ENCODE measurements at places on chromosomes 6 and 20. TPM values are rescaled to one million over a fixed set of nuclear protein-coding genes. Genes with fewer than 3 reads are reported as not detected.
A peak's percentile ranks its signal among the peaks of the same experiment; 100 is the strongest.

Gene PSMF1
- 282 TPM for total RNA-seq

Gene SNAI1
- total RNA-seq = 7.4 TPM

Gene NRN1
- total RNA-seq = 1.1 TPM

Gene SASH1
- 34.3 TPM for total RNA-seq

Gene BMP7
- 10.5 TPM for total RNA-seq

Gene TRIM10
- total RNA-seq = not detected

Gene RFX6
- not detected for total RNA-seq

Gene BHLHE23
- total RNA-seq = not detected

GRCh38 chr20:35319192-35319870 is 27.1 kb upstream of the FAM83C start:
- no peaks in the 10 kb centered on the region for H3K36me3 ChIP-seq
- H3K4me3 ChIP-seq = no peak overlapping the region
- peaks cover 6% of the 10 kb centered on the region for H3K4me1 ChIP-seq

GRCh38 chr6:14697427-14697826 is 548.4 kb upstream of the JARID2 start:
- no peaks in the 10 kb centered on the region for H3K4me1 ChIP-seq
- H3K36me3 ChIP-seq = no peaks in the 10 kb centered on the region
- H3K4me3 ChIP-seq = no peak overlapping the region
- H3K27me3 ChIP-seq = no peaks in the 10 kb centered on the region
- DNase-seq = no peak
- H3K27ac ChIP-seq = no peak overlapping the region

DNA sequence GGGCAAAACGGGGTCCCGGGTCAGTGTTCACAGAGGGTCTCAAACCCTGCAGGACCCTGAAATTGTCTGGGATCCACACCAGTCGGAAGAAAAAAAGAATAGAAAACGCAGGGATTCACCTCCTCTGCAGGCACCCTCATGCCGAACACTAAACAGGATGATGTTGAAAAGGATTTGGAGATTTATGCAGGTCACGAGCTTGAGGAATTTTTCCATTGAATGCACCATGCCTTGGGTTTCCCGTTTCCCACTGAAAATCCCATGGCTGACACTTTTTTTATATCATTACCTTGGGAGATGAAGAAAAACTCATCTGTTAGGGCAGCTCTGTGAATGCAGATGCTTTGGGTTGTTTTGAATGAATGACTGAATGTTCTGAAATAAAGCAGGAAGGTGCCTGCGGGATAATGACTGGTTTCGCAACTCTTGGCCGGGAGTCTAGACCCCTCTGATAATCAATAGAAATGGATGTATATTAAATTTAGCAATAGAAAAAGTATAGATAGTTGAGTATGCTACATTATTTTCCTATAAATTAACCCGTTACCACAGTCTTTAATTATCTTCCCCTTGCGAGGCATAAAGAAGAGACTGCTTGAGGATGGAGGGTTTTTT is 147.5 kb upstream of the AFDN start:
- no peaks in the 10 kb centered on the region for H3K27me3 ChIP-seq
- H3K4me1 ChIP-seq = no peaks in the 10 kb centered on the region
- H3K36me3 ChIP-seq = no peaks in the 10 kb centered on the region
- H3K27ac ChIP-seq = no peak overlapping the region

GRCh38 chr6:3841066-3841454 is 8.1 kb upstream of the FAM50B start:
- no peaks in the 10 kb centered on the region for H3K36me3 ChIP-seq
- no peaks in the 10 kb centered on the region for H3K27me3 ChIP-seq
- DNase-seq = no peak

DNA sequence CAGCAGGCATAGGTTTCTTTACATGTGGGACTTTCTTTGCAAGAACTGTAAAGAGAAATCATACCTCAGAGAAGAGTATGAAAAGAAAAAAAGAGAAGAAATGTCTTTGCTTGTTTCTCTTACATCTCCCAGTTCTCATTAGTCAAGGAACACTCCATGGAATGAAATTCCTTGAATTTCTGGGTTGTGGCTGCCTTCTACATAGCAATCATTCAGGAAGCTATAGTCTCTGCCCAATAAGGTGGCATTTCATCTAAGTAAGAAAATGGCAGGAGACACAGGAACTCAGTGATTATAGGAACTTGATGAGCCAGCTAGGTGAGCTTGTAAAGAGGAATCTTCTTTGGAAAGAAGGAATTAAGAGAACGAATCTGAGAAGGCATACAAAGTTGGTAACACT is 197.0 kb upstream of the FKBP1C start:
- H3K36me3 ChIP-seq = no peaks in the 10 kb centered on the region
- H3K27ac ChIP-seq = no peak overlapping the region
- H3K4me3 ChIP-seq = no peak overlapping the region
- H3K27me3 ChIP-seq = no peaks in the 10 kb centered on the region
- no peak for DNase-seq

DNA sequence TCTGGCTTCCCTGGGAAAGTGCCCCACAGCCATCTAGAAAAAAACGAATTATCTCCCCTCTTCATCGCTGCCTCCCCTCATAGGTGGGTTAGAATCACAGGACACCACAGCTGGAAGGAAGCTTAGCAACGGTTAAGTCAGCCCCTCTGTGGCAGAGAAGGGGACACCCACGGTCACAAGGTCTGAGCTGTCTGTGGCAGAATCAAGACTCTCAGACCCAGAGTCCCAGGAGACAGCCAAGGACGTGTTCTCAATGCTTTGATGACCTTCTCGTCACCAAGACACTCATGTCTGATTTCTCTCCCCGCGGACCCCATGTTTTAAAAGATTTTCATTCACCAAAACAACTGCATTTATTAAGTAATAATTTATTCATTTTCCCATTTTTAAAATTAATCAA is 221.5 kb downstream of the NRN1 start:
- no peak overlapping the region for H3K27ac ChIP-seq
- no peaks in the 10 kb centered on the region for H3K36me3 ChIP-seq
- DNase-seq = no peak
- H3K4me1 ChIP-seq = no peaks in the 10 kb centered on the region
- H3K4me3 ChIP-seq = no peak overlapping the region

GRCh38 chr6:13290335-13290734 is 38.0 kb downstream of the TBC1D7 start:
- no peak overlapping the region for H3K27ac ChIP-seq
- no peaks in the 10 kb centered on the region for H3K4me1 ChIP-seq
- DNase-seq = no peak
- H3K27me3 ChIP-seq = no peaks in the 10 kb centered on the region

- H3K27ac ChIP-seq = no peak overlapping the region
- no peak overlapping the region for H3K4me3 ChIP-seq
- H3K36me3 ChIP-seq = no peaks in the 10 kb centered on the region
- no peaks in the 10 kb centered on the region for H3K27me3 ChIP-seq
These were observed 99.7 kb downstream of the TMEM170B start for GRCh38 chr6:11637266-11637665.

DNA sequence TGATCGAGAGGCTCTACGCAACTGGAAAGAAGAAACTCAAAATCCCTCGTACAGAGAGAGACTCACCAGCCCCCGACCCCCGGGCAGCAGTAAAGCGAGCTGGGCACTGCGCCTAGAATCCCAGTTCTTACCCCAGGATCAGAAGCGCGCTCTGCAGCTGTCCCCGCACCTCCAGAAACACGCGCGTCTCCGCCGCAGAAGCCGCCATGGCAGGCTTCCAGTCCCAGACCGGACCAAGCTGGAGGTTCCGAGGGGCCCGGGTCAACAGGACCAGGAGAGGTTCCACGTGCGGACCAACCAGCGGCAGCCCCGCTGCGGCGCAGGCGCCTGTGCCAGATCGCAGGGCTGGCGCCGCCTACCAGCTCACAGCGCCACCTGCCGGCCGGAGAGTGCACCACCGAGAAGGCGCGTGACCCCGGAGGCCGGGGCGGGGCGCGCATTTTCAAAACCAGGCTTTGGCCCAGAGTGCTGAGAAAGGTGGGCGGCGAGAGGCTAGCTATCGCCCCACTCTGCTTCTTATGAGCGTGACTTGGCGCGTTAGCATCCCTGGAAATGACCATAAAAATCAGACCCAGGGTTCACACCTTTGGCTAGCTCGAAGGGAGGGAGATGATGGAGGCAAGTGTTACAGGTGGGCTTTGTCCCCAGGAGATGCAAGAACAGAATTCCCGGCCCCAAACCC is at the start of gene UBE3D:
Gene UBE3D (minus strand): TSS at position 331 of the 682 bp plus-strand sequence. CDS start 123 bp downstream, at position 208.
- H3K4me1 ChIP-seq = peaks cover 5% of the 10 kb centered on the region
- H3K36me3 ChIP-seq = no peaks in the 10 kb centered on the region
- DNase-seq = peak; percentile 82
- peak within 1 kb of the TSS; percentile 52 for H3K27ac ChIP-seq
- no peaks in the 10 kb centered on the region for H3K27me3 ChIP-seq

DNA sequence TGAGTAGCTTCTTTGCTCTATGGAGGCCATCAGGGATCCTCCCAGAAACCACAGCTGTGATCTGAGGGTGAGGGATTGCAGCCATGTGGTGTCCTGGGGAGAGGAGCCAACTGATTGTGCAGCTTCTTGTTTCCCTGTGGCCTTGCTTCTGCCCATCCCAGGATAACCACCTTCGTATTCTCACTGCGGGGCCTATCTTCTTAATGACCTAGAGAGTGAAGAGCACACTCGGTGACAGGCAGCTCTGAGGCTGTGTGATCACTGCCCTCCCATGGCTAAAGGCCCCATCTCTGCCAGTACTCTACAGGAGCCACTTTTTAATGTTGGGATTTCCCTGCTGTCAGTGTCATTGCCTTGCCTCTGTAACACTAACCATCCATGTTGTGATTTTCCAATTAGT is 5.3 kb upstream of the RAET1L start:
- H3K4me1 ChIP-seq = peaks cover 6% of the 10 kb centered on the region
- H3K27me3 ChIP-seq = peaks cover 5% of the 10 kb centered on the region
- no peaks in the 10 kb centered on the region for H3K36me3 ChIP-seq
- H3K27ac ChIP-seq = no peak overlapping the region
- H3K4me3 ChIP-seq = no peak overlapping the region

- H3K36me3 ChIP-seq = no peaks in the 10 kb centered on the region
- H3K27ac ChIP-seq = no peak overlapping the region
- no peak for DNase-seq
- no peak overlapping the region for H3K4me3 ChIP-seq
These were observed 29.5 kb upstream of the RNGTT start for GRCh38 chr6:88992741-88993552.

- DNase-seq = no peak
- no peaks in the 10 kb centered on the region for H3K27me3 ChIP-seq
- H3K4me1 ChIP-seq = peaks cover 22% of the 10 kb centered on the region
- H3K4me3 ChIP-seq = no peak overlapping the region
- no peaks in the 10 kb centered on the region for H3K36me3 ChIP-seq
These were observed 12.2 kb downstream of the IGF2R start for GRCh38 chr6:159981071-159981402.

DNA sequence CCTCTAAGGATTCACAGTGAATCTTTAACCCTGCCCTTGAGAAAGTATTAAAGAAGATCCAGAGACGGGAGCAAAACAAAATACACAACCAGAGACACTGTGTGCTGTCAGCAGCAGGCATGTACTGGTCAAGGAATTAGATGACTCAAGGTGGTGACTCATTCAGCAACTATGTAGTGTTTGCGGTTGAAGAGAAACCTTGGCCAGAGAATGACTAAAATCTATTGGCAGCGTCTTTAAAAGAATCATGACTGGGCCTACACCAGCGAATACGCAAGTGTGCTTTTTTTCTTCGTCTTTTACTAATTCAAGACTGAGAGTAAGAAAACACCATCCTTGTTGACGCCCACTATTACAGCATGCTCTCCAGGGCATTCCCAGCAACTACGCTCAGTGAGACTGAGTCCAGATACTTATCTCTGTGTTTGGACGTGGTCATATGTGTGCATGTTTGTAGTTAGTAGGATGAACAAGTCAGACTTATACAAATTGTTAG is 72.4 kb upstream of the BACH2 start:
- H3K27me3 ChIP-seq = no peaks in the 10 kb centered on the region
- no peak overlapping the region for H3K4me3 ChIP-seq
- H3K4me1 ChIP-seq = no peaks in the 10 kb centered on the region
- H3K27ac ChIP-seq = peak overlapping the region; percentile 74

- H3K36me3 ChIP-seq = no peaks in the 10 kb centered on the region
- H3K27me3 ChIP-seq = no peaks in the 10 kb centered on the region
- no peak overlapping the region for H3K4me3 ChIP-seq
- no peak overlapping the region for H3K27ac ChIP-seq
- no peaks in the 10 kb centered on the region for H3K4me1 ChIP-seq
These were observed 22.3 kb upstream of the THEMIS start for GRCh38 chr6:127923135-127923534.

GRCh38 chr6:136225496-136225895 is 24.6 kb downstream of the MTFR2 start:
- H3K27me3 ChIP-seq = no peaks in the 10 kb centered on the region
- DNase-seq = no peak
- no peak overlapping the region for H3K4me3 ChIP-seq
- no peaks in the 10 kb centered on the region for H3K36me3 ChIP-seq
- H3K4me1 ChIP-seq = no peaks in the 10 kb centered on the region

All from prostate gland (tissue), 2 donors.